Psoas muscle (tissue), 8 donors: ENCODE measurements at places on chromosomes 2 and 18.

GRCh38 chr2:29916571-29916970 is 4.8 kb downstream of the ALK start:
- no peak for DNase-seq

DNA sequence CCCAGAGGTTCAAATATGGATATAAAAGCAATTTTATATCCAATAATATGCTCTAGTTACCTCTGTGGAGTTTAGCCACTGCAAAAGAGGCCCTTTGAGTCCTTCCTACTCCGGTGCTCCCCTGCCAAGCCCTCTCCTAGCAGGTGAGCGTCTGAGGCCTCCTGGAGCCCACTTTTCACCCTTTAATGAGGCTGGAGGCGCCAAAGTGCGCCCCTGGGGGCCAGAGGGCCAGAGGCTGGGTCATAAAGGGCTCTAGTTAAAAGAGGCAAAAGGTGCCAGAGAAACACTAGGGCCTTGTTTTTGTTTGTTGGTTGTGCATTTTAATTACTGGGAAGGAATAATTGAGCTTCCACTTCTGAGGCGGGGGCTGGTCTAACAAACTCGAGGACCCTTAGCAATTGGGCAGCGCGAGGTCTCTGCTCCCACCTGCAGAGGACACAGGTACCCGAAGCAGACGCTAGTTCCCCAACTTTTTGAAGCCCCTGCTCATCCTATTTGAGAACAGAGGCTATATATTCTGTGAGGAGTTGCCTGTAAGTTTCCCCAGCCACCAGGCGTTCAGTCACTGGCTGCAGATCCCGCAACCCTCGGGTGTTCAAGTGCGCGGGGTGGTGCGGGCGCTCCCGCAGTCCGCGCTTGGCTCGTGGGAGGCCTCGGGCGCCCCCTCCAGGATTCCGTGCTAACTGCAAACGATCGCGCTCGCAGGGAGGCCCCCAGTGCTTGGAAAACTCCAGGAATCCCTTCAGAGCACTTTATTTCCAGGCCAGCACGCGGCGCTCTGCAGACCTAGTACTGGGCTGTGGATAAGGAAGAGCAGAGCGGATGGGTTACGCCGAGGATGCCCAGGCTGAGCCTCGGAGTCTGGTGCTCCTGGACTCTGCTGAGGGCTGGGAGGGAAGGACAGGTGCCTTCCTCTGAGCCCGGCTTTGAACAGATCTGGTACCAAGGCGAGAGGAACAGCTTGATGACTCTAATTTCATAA is 14.1 kb downstream of the MSGN1 start:
- DNase-seq: peak; percentile 85

DNA sequence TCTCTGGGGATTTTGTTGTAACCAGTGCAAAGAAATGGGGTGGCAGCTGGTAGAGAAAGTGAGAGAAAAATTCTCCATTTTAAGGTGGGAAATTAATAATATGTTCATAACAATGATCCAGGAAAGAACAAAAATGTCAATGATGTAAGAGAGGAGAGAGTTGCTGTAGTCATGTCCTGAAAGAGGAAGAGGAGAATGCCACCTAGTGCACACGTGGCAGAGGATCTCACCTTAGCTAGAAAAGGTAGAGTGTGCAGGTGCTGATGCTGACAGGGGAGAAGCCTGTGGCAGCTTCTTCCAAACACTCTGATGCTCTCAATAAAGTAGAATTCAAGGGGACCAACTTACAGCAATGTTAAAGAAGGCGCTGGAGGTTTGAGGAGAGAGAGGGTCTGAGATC is 282.9 kb upstream of the PKDCC start:
- DNase-seq: no peak

- no peak for DNase-seq
These were observed 443.5 kb downstream of the SATB2 start for GRCh38 chr2:199014226-199014625.

- no peak for DNase-seq
These were observed 146.4 kb upstream of the MAP2 start for GRCh38 chr2:209277444-209277843.

DNA sequence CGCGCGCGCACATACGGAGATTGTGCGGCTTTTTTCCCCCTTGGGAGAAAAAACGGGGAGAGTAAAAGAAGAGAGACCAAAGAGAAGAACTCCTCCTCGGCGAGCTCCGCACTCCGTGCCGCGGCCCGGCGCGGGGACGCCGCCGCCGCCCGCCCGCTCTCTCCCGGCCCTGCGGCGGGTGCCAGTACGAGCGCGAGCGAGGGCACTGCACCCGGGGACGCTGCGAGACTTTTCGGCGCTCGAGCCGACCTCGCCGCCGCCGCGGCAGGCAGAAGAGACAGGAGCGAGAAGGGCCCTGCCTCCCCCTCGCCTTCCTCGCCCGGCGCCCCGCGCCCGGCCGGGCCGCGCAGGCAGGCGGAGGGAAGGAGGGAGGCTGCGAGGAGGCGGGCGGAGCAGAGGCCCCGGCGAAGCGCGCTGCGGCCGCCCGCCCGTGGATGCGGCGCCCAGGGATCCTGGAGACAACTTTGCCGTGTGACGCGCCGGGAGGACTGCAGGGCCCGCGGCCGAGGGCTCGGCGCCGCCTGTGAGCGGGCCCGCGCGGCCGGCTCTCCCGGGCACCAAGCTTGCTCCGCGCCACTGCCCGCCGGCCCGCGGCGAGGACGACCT is 857 bp upstream of the INHBB start:
- no peak for DNase-seq

GRCh38 chr18:75170916-75171315 is 38.0 kb downstream of the PTGR3 start:
- DNase-seq: no peak

DNA sequence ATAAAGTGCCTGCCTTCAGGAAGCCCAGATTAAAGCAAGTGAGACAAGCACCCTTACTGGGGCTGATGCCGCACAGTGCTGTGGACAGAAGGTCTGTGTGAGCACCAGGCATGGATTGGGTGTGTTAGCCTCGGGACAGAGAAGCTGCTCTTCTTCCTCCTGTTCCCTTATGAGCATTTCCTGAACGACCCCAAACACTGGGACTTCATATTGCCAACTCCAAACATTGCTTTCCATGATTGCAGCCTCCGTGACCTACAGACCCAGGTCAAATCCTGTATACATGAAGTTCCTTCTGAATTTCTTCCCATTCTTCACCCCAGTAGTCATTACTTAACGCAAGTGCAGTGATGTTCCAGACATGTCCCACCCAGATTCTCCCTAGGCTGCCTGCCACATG is 129.8 kb upstream of the ALKAL2 start:
- DNase-seq: no peak

- DNase-seq: no peak
These were observed 118.2 kb downstream of the PAX3 start for GRCh38 chr2:222180619-222181018.

- DNase-seq: no peak
These were observed 68.7 kb downstream of the STK39 start for GRCh38 chr2:168178520-168179324.

DNA sequence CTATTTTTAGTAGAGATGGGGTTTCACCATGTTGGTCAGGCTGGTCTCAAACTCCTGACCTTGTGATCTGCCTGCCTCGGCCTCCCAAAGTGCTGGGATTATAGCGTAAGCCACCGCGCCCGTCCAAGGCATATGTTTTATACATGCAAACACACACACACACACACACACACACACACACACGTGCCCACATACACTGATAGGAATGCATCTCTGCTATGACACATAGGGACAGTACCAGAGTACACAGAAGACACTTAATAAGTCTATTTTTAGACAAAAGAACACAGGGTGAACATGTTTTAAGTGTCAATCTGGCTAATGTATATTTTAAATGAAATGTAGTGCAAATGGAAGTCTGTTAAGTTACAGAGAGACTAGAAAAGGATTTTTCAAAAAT is 10.7 kb upstream of the RNF103 start:
- DNase-seq: no peak

- no peak for DNase-seq
These were observed 32.3 kb upstream of the BAZ2B start for GRCh38 chr2:159648643-159649042.

DNA sequence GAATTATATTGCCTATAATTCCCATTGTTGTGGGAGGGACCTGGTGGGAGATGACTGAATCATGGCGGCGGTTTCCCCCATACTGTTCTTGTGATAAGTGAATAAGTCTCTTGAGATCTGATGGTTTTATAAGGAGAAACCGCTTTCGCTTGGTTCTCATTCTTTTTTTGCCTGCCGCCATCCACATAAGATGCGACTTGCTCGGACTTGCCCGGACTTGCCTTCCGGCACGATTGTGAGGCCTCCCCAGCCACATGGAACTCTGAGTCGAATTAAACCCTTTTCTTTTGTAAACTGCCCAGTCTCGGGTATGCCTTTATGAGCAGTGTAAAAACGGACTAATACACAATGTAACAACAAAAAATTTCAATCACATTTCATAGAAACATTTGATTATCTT is 115.8 kb downstream of the C2orf74 start:
- DNase-seq: no peak

- no peak for DNase-seq
These were observed 11.6 kb upstream of the RBFA start for GRCh38 chr18:80022613-80023012.

DNA sequence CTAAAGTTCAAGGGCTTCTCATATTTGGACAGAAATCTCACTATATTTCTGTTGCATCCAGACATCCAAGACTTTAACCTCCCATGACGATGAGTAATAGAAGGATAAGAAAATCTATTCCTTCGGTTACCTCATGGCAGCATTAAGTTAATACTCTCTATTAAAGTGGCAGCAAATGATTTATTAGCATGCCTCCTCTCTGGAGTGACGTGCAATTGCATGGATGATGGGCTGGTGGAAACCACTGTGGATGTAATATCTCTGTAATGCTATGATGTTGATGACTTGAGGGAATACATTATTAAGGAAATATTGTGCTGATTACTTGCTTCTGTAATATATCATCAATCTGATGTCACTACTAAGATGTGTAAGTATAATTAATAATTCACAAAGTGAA is 336.8 kb downstream of the DSEL start:
- no peak for DNase-seq

- DNase-seq: no peak
These were observed 389.8 kb downstream of the FIGN start for GRCh38 chr2:163345795-163346573.

GRCh38 chr18:51437280-51438271 is 240.1 kb upstream of the MEX3C start:
- DNase-seq: no peak

DNA sequence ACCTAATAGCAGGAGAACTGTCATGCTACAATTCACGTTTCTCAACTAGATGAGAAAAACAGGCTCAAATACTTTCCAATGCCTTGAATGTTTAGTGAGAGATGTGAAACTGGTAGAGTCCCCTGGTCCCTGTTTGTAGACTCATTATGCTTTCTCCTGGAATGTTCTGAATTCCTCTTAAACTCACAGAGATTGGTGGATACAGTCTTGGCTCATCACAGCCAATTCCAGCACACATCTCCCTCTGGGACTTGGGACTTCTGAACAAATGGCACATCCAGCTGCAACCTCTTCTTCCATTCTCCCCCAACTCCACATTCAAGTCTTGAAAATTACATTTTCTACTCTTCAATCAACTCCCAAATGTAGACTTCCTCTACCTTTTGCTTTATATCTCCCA is 58.4 kb upstream of the NT5C1B start:
- DNase-seq: no peak

DNA sequence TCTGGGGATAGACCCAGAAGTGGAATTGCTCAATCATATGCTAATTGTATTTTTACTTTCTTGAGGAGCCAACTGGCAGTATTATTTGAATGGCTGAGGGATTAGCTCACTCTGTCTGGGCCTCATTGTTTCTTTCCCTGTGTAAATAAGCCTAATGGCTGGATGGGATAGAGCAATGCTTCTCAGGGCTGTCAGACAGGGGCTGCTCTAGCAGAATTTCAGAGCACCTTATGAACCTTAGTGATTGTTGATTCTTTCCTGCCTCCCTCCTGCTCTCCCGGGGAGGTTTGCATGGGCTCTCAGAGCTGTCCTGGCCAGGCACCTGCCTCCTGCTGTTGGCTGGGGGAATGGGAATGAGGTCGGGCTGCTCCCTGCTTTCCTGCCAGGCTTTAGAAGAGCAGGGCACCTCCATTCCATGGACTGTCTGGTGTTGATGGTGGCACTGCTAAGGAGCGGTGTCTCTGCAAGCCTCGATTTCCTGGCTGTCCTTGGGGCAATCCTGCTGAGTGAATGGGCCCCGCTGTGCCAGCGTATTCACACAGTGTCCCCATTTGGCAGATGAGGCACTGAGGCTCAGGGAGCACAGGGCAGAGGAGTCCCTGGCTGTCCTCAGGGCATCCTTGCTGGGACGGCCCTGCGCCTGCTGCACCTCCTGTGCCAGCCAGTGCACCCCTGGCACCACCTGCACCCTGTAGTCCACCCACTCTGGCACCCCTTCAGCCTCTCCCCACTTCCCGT is 468.2 kb upstream of the HS6ST1 start:
- no peak for DNase-seq
